Right hindlimb (tissue), 1 donor: ENCODE measurements at places on chromosomes 12 and 14.

GRCh38 chr14:61608245-61609165, 86.8 kb upstream of the HIF1A start:
- DNase-seq, result peak; percentile 53

DNA sequence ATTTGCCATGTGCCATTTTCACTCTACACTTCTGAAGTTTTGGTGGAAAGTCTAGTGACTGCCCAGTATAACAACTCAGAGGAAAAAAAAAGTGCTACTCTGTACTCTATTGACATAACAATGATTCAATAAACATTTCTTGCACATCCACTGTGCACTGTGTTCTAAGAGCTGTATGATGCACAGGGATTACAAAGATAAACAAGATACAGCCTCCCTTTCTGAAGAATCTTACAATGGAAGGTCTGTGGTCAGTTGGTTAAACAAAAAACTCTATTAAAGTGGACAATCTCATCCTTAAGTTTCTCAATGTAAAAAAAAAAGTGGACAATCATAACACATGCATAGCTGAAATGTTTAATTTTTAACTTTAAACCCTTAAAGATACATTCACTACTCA, 105.7 kb upstream of the RASSF8 start:
- no peak for DNase-seq

DNA sequence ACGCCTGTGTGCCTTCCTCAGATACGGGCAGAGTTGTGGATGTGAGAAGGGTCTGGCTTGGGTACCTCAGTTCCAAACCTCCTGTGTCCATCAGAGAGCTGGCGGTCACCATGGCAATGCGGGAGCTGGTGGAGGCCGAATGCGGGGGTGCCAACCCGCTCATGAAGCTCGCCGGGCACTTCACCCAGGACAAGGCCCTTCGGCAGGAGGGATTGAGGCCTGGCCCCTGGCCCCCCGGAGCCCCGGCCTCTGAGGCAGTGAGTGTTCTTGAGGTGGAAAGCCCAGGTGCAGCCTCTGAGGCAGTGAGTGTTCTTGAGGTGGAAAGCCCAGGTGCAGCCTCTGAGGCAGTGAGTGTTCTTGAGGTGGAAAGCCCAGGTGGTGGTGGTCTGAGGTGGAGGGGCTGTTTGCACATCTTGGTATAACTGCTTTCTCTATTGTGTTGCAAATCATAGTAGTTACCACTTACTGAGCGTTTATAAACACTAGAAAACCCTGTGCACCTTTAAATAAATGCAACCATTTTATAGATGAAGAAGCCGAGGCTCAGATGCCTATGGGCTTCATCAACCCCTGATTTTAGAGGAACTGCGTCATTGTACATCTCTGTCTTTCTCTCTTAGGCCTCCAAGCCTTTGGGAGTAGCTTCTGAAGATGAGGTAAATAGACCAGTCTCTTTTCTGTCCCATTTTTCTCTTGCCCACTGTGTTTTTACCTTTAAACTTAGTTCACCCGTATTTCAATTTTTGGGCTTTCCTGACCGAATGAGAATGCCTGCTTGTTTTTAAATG, 976 bp downstream of the PEX5 start:
- peak; percentile 49 for DNase-seq

- DNase-seq, result no peak
Measured at GRCh38 chr14:25351269-25351668, 301.3 kb upstream of the STXBP6 start.

- DNase-seq, result no peak
Measured at GRCh38 chr14:23284654-23285529, 1.0 kb downstream of the HOMEZ start.

DNA sequence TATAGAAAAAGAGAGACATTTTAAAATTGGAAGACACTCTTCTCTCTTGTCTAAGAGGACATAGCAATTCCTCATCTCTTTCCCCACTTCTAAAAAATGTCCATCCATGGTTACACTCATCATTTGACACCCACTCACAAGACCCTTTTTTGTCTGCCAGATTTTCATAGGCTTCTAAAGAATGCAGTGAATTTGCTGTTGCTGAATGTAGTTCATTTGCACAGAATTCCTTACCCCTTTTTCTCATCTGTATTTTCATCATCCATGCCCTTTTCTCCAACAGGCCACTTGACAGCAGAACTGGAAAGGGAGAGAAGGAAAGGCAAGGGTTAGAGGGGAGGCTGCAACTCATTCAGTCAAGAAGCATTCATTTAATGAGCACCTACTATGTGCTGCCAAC, 128.0 kb downstream of the NUAK1 start:
- DNase-seq, result no peak

GRCh38 chr12:121331248-121331647, 21.0 kb downstream of the ANAPC5 start:
- DNase-seq, result no peak

GRCh38 chr12:29164477-29165393, 15.7 kb downstream of the FAR2 start:
- no peak for DNase-seq

GRCh38 chr12:15562263-15562662, 226.9 kb downstream of the EPS8 start:
- peak; percentile 38 for DNase-seq

DNA sequence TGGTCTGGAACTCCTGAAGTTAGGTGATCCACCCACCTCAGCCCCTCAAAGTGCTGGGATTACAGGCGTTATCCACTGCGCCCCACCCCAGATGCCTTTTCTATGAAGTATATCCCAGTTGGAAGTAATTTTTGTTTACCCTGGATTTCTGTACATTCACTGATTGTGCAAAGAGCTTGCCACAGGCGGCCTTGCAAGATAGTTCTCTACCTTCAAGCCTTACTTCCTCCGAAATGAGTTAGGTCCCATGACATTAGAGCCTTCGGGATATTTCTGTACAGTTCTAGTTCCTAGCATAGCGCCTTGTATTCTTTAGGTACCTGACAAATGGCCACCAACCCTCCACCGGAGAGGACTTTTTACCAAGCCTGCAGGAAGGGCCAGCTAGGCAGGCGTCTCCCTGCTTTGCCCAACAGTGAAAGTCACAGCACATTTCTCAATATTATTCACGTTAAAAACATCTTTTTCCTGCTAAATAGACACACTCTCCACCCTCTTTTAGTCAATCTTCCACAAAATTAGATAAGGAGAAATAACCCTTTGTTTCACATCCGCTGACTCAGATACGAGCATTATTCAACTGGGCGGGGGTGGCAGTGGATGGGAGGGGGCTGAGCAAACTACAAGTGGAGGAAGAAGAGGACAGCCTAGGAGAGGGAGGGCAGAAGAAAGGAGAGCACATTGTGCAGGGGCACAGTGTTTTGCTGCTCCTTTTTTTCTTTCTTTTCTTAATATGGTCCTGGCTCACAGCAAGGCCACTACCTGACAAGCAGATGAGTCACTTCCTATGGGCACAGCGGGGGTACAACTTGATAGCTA, 40.0 kb upstream of the CAPRIN2 start:
- no peak for DNase-seq

DNA sequence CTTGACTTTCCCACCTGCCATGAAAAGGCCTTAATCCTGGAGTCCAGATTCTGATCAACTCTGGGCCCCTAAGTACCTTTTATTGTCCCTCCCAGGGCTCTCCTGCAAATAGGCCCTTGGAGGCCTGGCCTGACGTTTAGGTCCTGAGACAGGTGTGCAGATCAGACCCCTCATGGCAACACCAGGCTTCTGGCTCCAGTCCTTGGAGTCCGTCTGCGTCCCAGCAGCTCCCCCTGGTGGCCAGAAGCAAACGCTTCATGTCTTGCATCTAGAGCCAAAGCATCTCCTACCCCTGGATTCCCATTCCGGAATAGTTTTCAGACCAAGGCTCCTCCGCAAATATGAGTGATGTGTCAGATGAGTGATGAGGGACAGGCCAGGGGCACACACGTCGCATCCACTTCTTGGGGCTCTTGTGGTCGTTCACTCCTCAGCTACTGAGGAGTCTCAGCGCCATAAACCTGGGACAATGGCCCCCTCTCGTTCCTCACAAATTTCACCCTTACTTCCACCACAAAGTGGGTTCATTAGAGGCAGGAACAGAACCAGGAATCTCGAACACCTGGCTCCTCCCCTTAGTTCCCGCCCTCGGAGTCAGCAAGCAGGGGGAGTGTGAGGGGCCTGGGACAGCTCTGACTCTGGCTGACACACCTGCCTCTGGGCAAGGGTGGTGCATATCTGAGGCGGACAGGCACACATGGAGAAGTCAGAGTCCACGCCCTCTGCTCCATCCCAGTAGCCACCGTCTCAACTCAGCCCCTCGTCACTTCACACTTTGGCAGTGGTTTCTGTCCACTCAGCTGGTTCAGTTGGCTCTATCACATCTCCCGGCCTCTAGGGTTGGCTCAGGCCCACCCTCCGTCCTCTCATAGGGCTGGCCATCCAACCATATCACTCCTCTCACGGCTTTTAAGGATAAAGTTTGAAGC, 77.9 kb upstream of the PWP1 start:
- DNase-seq, result peak; percentile 82

DNA sequence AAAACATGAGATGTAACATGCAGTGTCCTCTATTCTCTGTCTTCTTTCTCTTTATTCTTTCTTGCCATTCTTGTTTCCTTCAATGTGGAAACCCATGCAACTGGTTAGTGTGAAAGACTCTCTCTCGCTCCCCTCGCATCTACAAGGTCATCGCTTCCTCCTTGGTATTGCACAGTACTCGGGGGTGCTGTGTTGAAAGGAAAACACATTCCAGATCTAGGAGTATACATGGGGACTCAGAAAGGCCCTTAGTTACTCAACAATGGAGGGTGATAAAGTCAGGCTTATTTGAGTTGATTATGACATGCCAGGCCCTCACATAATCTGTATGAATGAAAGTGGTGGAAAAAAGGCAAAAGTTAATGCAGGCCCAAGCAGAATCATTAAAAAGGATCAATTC, 75.5 kb upstream of the OVCH1 start:
- no peak for DNase-seq

DNA sequence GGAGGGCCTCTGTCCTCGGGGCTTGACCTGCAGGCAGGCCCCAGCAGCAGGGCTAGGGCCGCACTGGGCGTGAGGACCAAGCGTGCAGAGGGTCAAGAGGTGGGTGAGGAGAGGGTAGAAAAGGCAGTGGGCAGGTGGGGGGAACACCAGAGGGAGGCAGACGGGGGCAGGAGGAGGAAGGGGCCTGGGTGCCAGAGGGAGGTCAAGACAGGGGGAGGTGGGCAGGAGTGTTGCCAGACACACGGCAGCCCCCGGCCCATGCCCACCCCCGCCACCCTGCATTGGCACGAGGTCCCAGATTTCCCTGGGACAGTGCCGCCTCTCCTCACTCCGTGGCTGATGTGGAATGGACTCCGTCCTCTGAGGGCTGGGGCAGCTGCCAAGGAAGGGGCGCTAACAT, 8.2 kb downstream of the TMEM121 start:
- no peak for DNase-seq

DNA sequence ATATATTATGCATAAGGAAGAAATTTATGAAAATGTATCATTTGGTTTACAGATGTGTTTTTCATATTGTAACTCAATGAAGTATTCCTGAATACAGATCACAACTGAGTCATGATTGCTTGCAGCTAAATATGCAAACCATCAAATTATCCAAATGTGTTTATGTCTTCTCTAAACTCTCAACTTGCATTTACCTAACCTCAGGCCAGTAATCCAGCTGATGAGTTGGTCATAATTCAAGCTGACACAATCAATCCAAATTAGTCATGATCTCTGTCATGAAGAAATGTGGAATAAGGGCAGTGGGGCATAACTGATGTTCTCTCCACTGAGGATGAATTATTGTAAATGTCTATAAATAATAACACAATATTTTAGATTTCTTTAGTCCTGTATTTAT, 104.8 kb upstream of the CNTN1 start:
- DNase-seq, result no peak

GRCh38 chr14:55297611-55298499, 26.6 kb downstream of the FBXO34 start:
- no peak for DNase-seq

GRCh38 chr14:79699206-79699605, 512.1 kb downstream of the DIO2 start:
- DNase-seq, result no peak

- no peak for DNase-seq
Measured at GRCh38 chr14:102696332-102696731, 80.9 kb upstream of the TRAF3 start.

GRCh38 chr14:56004786-56005185, 113.4 kb upstream of the PELI2 start:
- peak; percentile 70 for DNase-seq

GRCh38 chr12:64691227-64691794, 67.9 kb downstream of the GNS start:
- no peak for DNase-seq

GRCh38 chr12:109715310-109716091, 1.9 kb downstream of the FAM222A start:
- peak; percentile 63 for DNase-seq

DNA sequence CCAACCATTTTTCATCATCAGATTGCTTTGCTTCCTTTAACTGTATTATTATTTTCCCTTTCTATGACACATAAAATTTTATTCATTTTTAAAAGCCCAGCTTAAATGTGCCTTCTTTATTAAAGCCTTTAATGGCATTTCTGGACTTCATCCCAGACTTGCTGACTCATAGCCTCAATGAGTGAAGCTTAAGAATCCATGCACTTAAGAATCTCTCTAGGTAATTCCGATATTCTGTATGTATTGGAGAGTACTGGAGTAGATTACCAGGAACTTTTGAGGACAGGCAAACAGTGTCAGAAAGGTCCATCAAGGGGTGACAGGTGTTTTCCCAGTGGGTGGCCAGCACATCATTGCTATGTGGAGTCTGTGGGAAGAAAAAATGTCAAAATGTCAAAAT, 107.9 kb downstream of the PTPRQ start:
- DNase-seq, result no peak

GRCh38 chr12:88327276-88327675, 185.2 kb downstream of the TMTC3 start:
- no peak for DNase-seq

GRCh38 chr14:73368616-73369015, 89.7 kb downstream of the NUMB start:
- DNase-seq, result no peak

GRCh38 chr12:3973973-3974644, 100.9 kb upstream of the PARP11 start:
- DNase-seq, result no peak

DNA sequence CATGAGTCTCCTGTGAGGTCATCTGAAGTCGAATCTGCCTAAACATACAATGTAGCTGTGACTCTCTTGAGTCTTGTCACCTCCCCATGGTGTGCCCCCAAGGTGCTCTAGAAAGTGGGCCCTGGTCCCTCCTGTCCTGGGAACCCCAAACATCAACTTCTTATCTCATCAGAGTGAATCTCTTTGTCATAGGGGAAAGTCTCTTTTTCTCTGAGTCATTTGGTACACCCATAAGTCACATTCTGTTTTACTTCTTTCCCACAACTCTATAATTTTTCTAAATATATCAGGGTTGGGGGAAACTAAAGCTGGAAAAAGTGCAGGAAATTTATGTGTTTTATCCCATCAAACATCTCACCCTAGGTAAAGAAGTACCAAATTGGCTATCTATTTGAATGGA, 12.9 kb downstream of the SDR9C7 start:
- DNase-seq, result no peak

- DNase-seq, result no peak
Measured at GRCh38 chr14:34059037-34059924, 108.4 kb upstream of the EGLN3 start.

GRCh38 chr12:89352492-89353187, at the start of gene DUSP6:
DUSP6 (minus strand) TSS chr12:89352501; CDS start chr12:89352039, 462 bp downstream.
- peak; percentile 97 for DNase-seq
